ENCODE measurements at places on chromosomes 13 and 19.

DNA sequence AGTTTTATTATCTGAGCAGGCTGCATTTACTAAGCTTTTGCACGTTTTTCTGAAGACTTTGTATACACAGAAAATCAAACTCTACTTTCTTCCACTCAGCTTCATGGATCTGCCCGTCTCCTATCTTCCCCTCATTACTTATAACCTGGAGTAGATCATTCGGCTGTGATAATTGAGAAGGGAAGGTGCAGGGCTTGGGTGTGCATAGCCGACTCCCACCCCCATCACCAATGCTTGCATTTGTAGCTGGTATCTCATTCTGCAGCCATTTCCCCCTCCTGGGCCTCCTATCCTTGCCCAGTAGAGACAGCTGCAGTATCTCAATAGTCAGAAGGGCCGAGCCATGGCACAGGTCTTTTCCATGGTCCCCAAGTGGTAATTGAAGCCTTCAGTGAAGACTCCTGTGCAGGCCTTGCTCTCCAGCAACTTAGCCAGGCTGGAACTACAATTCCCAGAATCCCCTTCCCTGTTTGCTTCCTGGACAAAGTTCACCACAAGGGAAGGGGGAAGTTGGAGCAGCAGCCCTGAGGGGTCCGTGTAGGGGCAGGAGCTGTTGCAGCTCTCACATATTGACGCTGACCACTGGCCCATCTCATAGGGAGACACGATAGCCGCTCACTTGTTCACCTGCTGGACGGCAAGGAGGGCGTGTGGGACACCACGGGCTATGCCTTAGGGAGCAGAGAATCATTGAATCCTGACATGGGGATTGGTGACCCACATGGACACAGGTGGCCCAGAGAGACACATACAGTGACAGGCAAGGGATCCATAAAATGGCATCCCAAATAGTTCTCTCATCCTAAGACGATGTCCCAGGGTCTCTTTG lies 2.1 kb upstream of the SIGLEC8 start:
- peak; percentile 84 for DNase-seq

GRCh38 chr19:55699221-55699620 lies 24.2 kb downstream of the EPN1 start:
- no peak for DNase-seq

DNA sequence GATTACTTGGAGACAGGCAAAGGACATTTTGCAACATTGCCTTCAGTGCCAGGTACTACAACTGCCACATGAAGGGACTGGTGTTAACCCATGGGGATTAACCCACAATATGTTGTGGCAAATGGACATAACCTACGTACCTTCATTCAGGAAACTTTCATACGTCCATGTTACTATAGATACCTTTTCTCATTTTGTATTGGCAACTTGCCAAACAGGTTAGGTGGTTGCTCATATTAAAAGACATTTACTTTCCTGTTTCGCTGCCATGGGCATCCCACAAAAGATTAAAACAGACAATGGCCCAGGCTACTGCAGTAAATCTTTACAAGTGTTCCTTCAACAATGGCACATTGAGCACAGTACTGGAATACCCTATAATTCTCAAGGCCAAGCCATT lies 925.3 kb downstream of the SLITRK6 start:
- DNase-seq: no peak

DNA sequence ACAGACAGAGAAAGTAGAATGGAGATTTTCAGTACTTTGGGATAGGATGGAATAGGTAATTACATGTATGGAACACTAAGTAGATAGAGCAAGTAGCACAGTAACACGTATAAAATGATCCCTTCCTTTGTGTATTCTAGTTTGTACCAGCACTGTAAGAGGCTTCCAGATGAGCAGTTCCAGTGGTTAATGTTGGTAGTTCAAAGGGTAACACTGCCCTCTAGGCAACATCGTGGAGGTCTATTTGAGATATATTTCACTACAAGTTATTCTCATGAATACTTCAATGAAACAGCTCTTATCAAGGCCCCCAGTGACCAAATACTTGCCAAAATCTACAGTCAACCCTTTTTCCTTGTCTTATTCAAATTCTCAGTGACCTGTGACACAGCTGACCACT lies 13.5 kb upstream of the ZNF563 start:
- peak; percentile 55 for DNase-seq

DNA sequence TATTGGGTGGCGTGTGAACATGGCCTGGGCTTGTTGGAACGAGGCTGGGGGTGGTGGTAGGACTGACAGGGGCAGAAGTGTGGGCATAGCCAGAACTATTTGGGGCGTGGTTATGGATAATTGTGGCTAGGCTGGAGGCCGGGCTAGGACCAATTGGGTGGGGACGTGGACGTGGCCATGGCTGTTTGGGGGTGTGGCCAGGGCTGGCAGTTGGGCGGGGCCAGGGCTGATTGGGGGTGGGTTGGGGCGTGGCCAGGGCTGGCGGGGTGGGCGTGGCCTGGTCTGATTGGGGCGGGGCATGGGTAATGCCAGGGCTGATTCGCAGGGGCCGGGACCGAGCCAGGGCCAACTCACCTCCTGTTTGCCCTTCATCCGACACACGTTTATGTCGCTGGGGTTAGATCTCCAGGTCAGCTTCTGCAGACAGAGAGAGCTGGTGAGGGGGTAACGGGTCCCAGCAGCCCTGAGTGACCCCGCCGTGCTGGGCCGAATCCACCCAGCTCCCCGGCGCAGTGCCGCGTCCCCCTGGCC lies 2.8 kb downstream of the SEMA6B start:
- DNase-seq: peak; percentile 64

DNA sequence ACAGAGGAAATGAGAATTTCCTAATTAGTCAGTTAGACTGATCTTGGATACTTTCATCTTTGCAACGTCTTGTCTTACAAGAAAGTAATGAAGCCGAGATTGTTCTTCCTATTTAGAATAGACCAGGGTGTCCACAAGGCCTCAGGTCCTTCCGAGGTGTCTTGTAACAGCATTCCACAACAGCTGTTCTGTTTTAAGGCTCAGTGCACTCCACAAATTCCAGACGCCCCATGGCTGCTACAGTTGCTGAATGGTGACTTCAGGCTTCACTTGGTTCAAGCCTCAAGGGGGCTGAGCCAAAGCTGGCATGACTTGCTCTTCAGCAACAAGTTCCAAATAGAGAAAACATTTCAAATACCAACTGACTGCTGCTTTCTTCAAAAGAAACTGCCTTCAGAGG lies 143.4 kb downstream of the SHISA2 start:
- DNase-seq: no peak

DNA sequence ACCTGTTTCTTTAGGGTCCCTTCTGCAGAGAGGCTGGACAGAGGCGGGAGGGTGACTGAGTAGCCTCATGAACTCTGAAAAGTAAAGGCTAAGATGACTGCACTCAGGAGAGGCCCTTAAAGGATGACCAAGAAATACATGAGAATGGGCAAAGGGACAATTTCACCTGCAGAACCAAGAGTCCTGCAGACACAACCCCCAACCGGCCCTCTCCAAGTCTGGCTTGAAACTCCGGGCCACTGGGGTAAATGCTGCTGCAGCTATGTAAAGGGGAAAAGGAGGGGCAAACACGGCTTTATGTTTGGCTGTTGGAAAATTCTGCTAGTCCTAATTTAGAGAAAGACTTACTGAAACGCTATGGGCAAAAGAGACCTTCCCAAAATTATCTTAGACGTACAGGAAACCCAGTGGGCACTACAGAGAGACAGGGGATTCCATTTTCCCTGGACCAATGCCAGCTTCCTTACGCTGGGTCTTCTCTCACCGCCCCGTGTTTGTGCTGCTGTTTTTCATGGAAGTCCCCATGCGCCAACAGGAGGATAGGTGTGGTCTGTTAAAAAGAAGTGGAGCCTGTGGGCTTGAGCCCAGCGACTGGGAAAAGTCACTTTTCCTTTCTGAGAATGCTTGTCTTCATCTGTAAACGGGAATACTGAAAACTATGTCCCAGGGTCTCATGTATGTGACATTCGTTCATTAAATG lies 10.6 kb downstream of the COL4A2 start:
- no peak for DNase-seq

- no peak for DNase-seq
Observed at GRCh38 chr13:55087085-55087484, 2053.6 kb upstream of the PRR20A start.

DNA sequence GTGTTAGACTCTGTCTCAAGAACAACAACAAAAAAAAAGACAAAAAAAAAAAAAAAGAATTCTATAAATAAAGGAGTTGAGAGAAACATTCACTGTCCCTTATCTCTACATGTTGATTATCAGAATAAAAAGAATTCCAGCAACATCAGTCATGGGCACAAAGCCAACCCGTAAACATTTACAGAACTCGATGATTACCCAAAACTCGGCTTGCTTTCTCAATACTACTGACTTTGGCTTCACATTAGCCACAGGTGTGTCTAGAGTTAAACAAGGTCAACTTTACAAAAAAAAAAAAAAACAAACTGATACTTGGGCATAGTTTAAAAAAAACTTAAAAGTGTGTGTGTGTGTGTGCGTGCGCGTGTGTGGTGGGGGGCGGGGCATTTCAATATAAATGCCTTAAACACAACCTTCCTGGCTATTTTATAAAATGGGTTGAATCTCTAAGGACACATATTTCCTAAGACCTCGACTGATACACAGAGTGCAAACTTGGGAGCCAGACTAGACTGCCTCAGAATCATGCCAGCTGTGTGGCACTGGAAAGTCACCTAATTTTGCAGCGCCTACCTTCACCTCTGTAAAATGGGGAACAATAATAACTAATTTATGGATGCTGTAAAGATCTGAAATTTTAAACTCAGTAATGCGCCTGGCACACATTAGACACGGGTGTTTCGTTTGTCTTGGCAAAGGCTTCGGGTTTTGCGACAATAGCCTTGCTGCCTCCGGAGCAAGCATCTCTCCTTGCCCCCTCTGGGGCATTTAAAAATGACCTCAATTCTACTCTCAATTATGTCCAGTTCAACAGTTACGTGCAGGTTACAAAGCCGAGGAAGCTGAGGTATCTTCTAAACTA lies 922 bp downstream of the EBPL start:
- peak; percentile 45 for DNase-seq

- no peak for DNase-seq
Observed at GRCh38 chr19:33499248-33499647, 22.3 kb downstream of the PEPD start.

GRCh38 chr19:45391346-45391745 lies 13.5 kb downstream of the PPP1R13L start:
- DNase-seq: peak; percentile 34

- DNase-seq: no peak
Observed at GRCh38 chr19:37505958-37506386, 767 bp upstream of the ZNF793 start.

- peak; percentile 93 for DNase-seq
Observed at GRCh38 chr19:46542428-46543230, 47.0 kb upstream of the PNMA8B start.

DNA sequence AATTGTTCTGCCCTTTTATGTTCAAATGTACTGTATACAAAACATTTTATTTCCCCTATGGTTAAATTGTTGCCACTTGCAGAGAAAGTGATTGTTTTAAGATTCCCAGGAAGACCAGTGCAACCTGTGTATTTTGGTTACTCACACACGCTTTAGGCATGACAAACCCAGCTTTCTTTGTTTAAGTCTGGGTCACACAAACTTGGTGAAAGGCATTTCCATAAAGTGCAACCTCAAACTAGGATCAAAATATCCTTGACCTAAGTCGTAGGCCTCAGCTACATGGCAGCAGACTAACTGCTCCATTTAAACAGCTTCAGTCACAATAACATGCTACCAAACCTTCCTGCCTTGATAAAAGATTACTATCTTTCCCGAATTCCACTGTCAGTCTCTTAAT lies 639.0 kb upstream of the PRR20A start:
- DNase-seq: no peak

DNA sequence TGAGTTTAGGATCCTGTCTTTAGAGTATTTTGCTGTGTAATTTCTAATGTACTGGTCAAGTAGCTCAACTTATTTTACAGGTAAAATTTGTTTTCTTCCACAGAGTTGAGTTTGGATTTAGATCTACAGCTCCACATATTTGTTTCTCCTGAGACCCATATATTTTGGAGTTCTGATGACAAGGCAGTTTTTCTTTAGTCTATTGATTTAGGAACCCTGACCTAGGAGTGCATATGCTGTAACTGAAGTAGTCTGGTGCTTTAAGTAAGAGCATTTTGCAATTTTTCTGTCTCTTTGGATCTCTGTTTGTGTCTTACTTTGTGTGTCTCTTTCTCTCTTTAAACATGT lies 19.5 kb upstream of the SPRY2 start:
- DNase-seq: peak; percentile 16

GRCh38 chr19:39324242-39324842 lies 3.7 kb upstream of the LRFN1 start:
- no peak for DNase-seq

DNA sequence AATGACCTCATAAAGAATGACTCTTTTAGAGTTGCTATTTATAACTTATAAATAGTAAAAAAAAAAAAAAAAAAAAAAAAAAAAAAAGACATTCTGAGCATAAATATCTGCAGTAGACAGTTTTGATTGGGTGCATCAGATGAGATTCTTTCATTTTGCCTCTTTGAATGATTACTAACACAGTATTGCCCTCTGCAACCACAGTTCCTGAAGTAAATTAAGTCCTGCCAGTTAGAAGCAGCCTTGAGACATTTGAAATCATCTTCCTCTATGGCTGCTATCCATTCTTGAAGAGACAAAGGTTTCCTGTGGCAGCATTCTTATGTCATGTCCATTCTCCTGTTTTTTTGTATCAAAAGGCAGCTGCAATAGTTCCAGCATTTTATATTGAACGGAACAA lies 892.4 kb upstream of the MIR17HG start:
- no peak for DNase-seq

DNA sequence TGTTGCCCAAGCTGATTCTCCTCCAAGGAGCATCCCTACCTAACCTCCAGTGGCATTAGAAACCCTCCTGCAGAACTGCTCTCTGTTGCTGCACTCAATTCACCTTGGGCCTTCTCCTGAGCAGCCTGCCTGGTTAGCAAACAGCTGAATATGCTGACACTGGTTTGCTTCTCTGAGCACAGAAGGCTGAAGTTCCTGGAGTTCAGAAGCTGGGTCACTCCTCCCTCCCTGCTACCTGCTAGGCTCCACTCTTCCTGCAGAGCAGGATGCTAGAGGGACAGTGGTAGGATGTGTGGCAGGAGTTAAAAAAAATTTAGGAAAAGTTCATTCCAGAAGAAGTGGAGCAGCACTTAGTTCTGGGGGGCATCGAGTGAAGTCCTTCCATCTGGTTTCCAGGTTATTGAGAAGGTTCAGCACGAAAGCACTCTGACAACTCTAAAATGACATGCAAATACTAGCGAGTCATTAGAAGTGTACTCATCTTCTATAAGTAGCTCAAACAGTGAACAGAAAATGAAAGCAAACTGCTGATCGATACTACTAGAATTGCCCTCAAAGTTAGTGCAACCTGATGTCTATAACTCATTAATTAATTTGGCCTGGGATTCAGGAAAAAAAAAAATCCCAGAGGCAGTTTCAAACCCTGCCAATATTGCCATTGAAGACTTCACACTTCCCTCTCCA lies 293.7 kb downstream of the POU4F1 start:
- DNase-seq: no peak
